CMK (cell line): ENCODE measurements at places on chromosomes 1 and 21.

GRCh38 chr21:42231756-42232155 lies 12.8 kb downstream of the ABCG1 start:
- DNase-seq = no peak

GRCh38 chr1:212566522-212567479 lies 41.8 kb upstream of the ATF3 start:
- DNase-seq = no peak

GRCh38 chr1:215517441-215517891 lies 49.6 kb upstream of the KCTD3 start:
- DNase-seq = no peak

- no peak for DNase-seq
Observed at GRCh38 chr1:64878931-64879611, 87.3 kb downstream of the JAK1 start.

DNA sequence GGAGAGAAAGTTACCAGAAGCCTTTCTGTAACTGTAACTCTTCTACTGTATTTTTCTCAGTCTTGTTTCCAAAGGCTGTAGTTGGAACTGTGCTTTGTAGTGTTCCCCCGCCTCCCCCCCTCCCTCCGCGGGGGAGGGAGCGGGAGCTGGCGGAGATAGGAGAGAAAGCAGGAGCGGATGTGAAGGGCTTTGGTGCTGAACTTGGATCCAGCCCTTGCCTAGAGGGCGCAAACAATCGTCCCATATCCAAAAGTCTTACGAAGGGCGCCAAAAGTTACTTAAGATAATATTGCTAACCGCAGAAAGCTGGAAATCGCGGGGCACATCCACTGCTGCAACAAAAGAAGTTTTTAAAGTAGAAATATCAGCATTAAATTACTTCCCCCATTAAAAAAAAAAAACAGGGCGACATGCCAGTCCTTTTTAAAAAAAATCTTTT lies 2.4 kb upstream of the NFIA start:
- peak; percentile 79 for DNase-seq

GRCh38 chr1:210252621-210253051 lies 20.0 kb downstream of the SERTAD4 start:
- DNase-seq = no peak

- no peak for DNase-seq
Observed at GRCh38 chr21:26813426-26813998, 31.7 kb downstream of the ADAMTS1 start.
